KBM-7 (cell line): ENCODE measurements at places on chromosomes 3 and 15.

DNA sequence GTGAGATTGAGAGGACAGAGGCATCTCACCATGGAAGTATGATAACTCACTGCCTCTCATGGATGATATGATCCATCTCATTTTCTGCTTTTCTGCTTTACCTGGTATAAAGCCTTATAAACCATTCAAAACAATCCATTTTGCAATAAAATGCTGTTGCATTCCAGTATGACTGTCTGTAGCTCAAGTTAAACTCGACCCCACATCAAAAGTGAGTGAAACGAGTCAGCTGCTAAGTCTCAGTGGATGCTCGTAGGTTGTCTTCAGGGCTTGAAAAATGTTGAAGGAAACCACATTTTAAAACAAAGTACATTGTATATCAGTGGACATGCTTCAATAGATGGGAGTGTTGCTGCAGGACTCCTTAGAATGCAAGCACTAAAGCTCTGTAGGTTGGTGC lies 839.0 kb downstream of the TUSC7 start:
- DNase-seq, result no peak

GRCh38 chr3:140051019-140051957 lies 116.3 kb downstream of the CLSTN2 start:
- peak; percentile 19 for DNase-seq

GRCh38 chr3:159789742-159790635 lies 198.6 kb upstream of the IL12A start:
- DNase-seq, result no peak

DNA sequence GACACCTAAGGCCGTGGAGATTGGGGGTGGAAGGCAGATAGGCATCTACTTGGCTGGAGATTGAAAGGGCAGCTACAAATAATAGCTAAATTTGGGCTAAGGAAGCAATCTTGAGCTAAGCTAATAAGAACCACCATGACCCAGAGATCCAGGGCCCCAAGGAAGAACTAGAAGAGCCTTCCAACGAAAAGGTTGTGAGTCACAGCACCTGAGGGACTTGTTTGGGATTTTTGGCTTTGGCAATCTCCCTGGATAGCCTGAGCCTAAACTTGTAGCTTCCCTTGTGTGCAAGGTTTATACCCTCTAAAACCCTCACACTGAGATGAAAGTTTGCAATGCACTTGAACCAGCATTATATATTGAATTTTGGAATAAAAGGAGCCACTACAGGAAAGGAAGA lies 364.0 kb upstream of the IL12A start:
- DNase-seq, result no peak

DNA sequence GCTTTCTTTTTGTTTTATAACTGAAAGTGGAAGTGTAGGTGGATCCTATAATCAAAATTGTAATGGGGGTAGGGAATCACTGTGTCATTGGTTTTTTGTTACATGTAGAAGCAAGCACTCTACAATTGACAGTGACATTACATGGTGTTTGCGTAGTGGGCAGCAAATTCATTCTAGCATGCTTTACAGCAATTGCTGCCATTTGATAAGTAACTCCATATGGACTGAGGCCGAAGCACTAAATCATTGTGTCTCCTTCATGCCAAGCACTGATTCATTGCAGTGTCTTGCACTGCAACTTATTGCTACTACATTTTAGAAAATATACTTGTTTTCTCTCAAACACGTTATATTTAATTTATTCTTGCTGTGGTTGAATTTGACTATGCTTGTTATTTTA lies 933.9 kb downstream of the NSUN3 start:
- no peak for DNase-seq

- no peak for DNase-seq
These were observed 22.9 kb downstream of the MITF start for GRCh38 chr3:69761896-69762767.

- peak; percentile 88 for DNase-seq
These were observed 152.1 kb upstream of the TBC1D5 start for GRCh38 chr3:17894434-17895060.

- peak; percentile 51 for DNase-seq
These were observed 61.4 kb downstream of the ZNF609 start for GRCh38 chr15:64521726-64522164.

GRCh38 chr3:187521546-187521945 lies 148.6 kb downstream of the SST start:
- DNase-seq, result peak; percentile 23

- no peak for DNase-seq
These were observed 103.3 kb downstream of the ATG7 start for GRCh38 chr3:11375333-11376088.

GRCh38 chr15:75738014-75738646 lies 25.5 kb upstream of the CSPG4 start:
- DNase-seq, result no peak

- no peak for DNase-seq
These were observed 361.5 kb upstream of the DPH6 start for GRCh38 chr15:35907511-35907910.

GRCh38 chr3:99562990-99563607 lies 75.3 kb upstream of the COL8A1 start:
- DNase-seq, result no peak

GRCh38 chr3:186990878-186991308 lies 60.6 kb downstream of the ST6GAL1 start:
- no peak for DNase-seq

GRCh38 chr3:120028271-120029047 lies 65.8 kb downstream of the GSK3B start:
- DNase-seq, result no peak

DNA sequence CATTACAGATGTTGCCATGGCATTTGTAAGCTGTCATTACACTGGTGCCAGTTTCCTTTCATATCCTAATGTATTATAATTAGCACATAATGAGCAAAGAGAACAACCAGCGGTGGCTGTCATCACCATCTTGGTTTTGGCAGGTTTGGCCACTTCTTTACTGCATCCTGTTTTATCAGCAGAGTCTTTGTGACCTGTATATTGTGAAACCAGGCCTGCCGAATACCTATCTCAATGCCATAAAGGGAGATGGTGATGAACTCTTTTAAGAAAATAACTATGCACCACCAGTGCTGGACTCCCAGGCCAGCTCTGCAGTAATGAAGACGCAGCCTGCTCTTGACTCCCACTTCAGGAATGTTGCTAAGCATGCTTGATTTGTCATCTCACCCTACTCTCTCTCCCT lies 458.1 kb upstream of the NR2F2 start:
- no peak for DNase-seq

DNA sequence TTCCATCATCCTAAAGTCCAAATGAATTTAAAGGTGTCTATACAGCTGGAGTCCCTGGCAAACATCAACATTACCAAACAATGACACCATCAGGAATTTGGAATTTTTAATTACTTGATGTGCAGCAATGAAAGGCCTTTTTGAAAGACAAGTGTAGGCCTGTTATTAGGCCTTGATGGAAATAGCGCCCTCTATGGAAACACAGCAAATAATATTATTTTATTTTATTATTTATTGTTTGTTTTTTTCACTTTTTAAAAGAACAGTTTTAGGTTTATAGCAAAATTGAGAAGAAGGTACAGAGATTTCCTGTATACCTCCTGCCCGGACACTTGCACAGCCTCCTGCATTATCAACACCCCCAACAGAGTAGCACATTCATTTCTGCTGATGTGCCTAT lies 18.1 kb upstream of the OR5AC2 start:
- no peak for DNase-seq

GRCh38 chr3:2856138-2857133 lies 253.7 kb downstream of the IL5RA start:
- DNase-seq, result no peak
